CD4-positive, alpha-beta T cell treated with Interleukin-6 for 4 hours (primary cell): ENCODE measurements at places on chromosomes 2 and 18.

DNA sequence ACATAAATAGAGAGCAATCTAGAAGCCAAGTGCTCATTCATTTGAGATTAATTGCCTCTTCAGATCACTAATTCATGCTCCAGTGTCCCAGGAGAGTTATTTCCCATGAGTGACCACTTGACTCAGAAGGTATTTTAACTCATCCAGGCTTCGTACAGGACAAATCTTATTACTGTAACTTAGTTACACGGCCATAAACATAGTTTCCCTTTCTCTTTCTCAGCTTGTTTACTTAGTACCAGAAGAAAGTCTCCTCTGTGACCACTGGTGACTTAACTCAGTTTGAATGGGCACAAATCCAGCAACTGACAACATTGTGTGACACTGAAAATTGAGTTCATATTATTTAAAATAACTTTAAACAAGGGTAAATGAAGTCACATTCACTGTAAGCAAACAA lies 25.3 kb downstream of the MMADHC start:
- no peak for DNase-seq

DNA sequence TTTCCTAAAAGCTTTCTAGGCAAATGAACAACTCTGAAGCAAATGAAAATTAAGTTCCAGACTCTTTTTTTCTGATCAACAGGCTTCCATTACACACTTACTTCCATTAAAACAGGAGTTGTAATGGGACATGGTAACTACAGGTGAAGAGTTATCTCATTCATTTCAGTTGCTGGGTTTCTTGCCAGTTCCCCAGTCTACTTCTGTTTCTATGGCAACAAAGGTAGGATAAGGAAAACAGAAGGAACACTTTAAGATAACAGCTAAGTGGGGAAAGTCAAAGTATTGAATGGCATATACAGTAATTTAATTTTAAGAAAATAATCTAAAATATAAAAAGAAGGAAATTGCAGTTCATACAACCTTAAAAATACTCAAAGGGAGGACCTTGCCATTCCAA lies 25.1 kb downstream of the BAZ2B start:
- no peak for DNase-seq

DNA sequence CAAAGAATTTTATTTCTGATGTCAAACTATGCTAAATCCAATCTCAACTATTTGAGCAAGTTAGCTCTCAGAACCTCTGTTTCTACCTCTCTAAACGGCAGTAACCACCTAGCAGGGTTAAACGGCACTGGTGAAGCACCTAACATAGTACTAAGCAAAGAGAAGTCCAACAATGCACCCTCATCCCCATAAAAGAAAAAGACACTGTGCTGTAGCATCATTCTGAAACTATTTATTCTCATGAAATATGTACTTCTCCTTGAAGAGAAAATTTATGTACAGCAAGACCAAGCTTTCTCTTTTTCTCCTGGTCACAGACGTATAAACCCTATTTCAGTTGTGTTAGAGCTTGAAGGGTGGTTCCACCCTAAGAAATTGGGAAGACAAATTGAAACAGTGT lies 4.8 kb downstream of the MEX3C start:
- DNase-seq: no peak

GRCh38 chr2:28150994-28151393 lies 241.7 kb upstream of the FOSL2 start:
- no peak for DNase-seq

DNA sequence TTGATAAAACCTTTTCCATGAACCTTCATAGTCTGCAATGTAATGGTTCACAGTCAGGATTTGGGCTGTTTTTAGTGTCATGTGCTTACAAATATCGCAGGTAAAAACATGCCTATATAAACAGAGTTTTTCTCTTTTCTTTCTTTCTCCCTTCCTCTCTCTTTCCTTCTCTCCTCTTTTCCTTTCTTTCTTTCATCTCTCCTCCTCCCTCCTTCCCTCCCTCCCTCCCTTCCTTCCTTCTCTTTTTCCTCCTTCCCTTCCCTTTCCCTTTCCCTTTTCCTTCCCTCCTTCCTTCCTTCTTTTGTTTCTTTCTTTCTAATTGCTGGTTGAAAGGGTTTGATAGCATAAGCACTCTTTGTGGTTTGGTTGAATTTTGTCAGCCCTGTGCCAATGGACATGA lies 9.6 kb upstream of the NPPC start:
- no peak for DNase-seq

GRCh38 chr2:211835695-211836094 lies 702.9 kb downstream of the ERBB4 start:
- DNase-seq: no peak

- no peak for DNase-seq
Observed at GRCh38 chr18:56461151-56461550, 177.2 kb downstream of the TXNL1 start.
